ENCODE measurements at places on chromosomes 4 and X. TPM values are rescaled to one million over a fixed set of nuclear protein-coding genes. Genes with fewer than 3 reads are reported as not detected.

The DIPK2B gene
- total RNA-seq: not detected

The TMPRSS11F gene
- not detected for total RNA-seq

The PRRG3 gene
- total RNA-seq: not detected

The SPANXN4 gene
- total RNA-seq: not detected

The PAGE4 gene
- not detected for total RNA-seq

The HTRA3 gene
- total RNA-seq: 11.5 TPM

The ZMAT1 gene
- total RNA-seq: 0.29 TPM

The PDE6B gene
- total RNA-seq: not detected

The CSAG3 gene
- not detected for total RNA-seq

DNA sequence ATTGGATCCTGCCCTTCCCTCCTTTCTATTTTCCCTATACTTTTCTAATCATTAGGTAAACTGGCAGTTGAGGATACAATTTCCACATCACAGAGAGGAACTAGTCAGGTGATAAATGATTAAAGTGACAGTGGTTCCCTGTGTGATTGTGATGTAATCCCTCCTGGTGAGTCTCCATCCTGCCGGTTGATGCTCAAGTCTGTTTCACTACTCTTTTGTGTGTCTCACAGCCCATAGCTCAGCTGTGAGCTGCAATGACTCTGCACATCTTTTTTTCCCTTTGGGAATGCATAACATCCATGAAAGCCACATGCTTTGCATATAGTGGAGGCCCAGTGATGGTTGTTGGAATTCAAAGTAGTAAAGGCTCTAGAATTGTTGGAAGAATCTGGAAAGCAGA is 60.4 kb downstream of the CCNI start:
- DNase-seq: peak; percentile 29

DNA sequence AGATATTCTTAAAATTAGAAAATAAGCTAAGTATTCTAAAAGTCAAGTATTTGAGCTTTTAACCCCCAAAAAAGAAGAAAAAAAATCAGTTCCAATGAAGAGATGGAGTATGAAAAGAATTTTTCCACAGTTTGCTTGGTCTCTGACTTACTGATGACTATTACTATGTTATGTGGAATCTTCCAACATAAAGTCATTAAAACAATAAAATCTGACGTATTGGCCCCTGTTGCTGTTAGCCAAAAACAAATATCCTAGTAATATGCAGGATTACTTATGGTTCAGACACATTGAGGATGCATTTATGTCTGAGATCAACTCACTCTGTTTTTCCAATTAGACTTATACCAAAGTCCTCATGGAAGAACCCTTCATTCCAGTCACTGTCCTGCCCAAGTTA is 517.2 kb upstream of the ADGRL3 start:
- DNase-seq: peak; percentile 1

DNA sequence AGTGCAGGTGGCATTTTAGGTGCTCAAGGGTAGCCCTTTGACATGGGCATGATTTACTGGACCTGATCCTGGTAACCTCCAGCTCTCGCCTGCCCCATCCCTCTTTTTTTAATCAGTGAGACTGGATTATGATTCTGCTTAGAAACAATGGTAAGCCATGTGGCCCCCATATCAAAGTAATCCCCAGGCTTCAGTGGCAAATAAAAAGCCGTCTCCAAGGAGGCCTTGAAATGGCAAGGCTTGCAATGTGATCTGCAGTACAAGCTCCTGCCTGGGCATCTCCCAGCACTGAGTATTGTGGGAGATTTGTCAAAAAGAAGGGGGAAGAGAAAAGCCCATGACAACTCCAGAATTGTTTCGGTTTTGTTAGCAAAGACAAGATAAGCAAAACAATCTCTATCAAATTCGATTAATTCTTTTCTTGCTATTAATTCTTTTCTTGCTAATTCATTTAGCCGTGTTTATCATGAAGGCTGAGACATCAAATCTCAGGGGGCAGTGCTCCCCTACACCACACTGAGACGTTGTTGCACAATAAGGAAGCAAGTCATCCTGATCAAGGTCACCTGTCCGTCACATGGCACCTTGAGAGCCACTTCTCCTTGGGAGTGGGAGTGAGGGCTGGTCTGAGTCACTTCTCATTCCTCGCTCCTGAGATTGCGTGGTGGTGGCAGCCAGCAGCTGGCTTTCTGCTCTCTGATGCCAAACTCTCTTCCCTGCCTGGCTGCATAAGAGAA is 312.7 kb upstream of the GATB start:
- no peak for DNase-seq

- peak; percentile 50 for DNase-seq
Measured at GRCh38 chr4:55819634-55820033, at the start of gene EXOC1L. TSS of gene EXOC1L (plus strand) at chr4:55819790. CDS start at chr4:55820027, 237 bp downstream.

- DNase-seq: no peak
Measured at GRCh38 chrX:152020888-152021287, 46.4 kb upstream of the GABRE start.

GRCh38 chr4:99803566-99804101 is 13.0 kb upstream of the DAPP1 start:
- DNase-seq: no peak

DNA sequence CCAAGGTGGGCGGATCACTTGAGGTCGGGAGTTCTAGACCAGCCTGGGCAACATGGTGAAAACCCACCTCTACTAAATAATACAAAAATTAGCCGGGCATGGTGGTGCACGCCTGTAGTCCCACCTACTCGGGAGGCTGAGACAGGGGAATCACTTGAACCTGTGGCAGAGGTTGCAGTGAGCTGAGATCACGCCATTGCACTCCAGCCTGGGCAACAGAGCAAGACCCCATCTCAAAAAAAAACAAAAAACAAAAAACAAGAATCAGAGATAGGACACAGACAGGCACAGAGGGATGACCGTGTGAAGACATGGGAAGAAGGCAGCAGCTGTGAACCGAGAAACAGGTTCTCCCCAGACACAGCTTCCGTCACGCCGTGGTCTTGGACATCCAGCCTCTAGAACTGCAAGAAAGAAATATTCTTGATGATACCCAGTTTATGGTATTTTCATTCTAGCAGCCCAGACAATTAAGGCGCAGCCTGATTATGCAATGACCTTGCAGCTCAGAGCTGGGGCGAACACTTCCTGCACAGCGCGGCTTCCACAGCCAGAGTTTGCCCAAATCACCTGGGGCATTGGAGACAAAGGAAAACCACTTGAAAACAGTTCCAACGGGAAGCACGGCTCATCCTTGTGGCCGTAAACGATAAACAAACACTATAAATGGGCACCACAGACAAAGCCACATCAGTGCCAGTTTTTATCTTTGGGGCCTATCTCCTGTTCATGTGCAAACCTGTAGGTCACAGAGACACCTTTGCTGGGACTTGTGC is 4.2 kb upstream of the ARSD start:
- DNase-seq: no peak

DNA sequence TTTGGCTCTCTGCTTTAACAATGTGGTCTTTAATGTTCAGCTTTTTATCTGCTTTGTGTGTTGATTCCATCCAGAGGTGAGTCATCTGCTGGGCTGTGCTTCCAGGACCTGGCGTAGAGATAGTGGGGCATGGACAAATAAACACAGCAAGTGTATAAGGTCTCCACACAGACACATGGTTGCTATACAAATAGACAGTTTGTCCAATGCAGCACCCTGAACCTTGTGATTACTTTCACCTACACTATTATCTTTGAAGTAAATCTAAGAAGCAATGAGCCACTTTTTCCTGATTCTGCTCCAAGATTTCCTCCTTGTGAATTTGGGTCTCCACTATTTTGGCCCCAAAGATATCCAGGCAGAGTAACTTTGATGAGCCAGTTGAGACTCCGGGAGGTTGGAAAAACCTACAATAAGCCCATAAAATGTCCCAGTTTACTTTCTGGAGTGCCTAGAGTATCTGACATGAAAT is 12.1 kb downstream of the PPARGC1A start:
- DNase-seq: no peak

GRCh38 chr4:174279433-174280155 is 3.9 kb downstream of the FBXO8 start:
- no peak for DNase-seq

GRCh38 chrX:109954955-109955354 is 48.0 kb upstream of the TMEM164 start:
- peak; percentile 62 for DNase-seq

GRCh38 chr4:154516318-154517029 is 24.9 kb upstream of the DCHS2 start:
- DNase-seq: no peak
